ENCODE measurements at places on chromosomes 11 and 22.

DNA sequence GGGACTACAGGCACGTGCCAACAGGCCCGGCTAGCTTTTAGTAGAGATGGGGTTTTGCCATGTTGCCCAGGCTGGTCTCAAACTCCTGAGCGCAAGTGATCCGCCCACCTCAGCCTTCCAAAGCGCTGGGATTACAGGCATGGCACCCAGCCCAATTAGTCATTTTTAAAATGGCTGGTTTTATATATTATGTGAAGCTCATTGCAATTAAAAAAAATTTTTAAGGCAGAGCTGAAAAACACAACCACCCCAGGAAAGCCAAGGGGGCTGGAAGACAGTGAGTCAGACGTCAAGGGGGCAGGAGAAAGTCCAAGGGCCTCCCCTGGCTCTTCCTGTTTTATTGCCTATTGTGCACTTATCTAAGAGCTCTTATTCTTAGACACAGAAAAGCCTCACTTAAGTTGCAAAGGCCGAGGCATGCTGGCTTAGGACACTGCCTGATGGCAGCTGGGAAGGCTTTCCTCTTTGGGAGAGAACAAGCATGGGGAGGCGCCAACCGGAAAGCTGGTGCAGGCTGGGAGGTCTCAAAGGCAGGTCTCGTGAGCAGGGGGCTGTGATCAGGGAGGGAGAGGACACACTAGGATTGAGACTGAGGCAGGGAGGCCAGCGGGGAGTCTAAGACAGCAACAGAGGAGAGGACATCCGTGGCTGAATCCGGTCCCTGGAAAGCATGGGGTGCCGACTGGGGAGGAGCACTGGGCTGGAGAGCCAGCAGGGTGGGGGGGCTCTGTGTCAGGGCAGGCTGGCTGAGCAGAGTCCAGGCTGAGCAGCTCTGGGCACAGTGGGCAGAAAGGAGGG is 11.1 kb upstream of the OSM start:
- H3K27me3 ChIP-seq, result peaks cover 7% of the 10 kb centered on the region
- peaks cover 78% of the 10 kb centered on the region for H3K4me1 ChIP-seq
- peak overlapping the region; percentile 59 for H3K27ac ChIP-seq
- no peak for DNase-seq

- H3K36me3 ChIP-seq, result no peaks in the 10 kb centered on the region
- peak; percentile 67 for DNase-seq
- H3K27ac ChIP-seq, result no peak overlapping the region
- H3K4me1 ChIP-seq, result peaks cover 3% of the 10 kb centered on the region
Measured at GRCh38 chr11:61890529-61891330, 615 bp downstream of the FADS3 start.

DNA sequence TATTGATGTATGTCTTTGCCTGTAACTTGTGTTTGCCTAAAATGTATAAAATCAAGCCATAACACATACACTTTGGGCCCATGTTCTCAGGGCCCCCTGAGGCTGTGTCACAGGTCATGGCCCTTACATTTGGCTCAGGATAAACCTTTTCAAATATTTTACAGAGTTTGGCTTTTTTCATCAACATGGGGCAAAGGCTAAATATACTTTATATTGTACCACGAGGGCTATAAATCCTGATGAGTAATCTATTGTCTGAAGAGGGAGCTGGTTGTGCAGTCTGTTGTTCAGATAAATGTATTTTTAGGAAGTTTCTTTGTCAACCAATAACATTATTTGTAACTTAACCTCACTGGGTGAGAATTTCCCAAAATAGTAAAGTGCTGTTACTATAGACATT is 404.6 kb upstream of the DDI1 start:
- no peak overlapping the region for H3K4me3 ChIP-seq
- H3K4me1 ChIP-seq, result no peaks in the 10 kb centered on the region
- no peak overlapping the region for H3K27ac ChIP-seq
- no peak for DNase-seq

DNA sequence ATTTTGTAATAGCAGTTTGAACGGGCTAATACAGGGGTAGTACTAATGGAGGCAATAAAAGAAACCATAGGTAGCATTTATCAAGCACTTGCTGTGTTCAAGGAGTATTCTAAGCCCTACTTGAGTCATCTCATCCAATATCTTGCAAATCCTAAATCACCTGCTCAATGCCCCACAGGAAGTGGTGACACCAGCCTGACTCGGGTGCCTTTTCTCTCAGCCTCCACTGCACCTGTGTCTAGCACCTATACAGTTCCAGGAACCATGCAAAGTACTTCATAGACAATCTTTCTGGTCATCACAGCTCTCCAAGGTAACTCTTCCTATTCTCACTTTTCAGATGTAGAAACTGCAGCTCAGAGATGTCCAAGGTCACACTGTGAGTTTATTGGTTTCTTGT is 98.0 kb downstream of the PRR5L start:
- DNase-seq, result peak; percentile 36
- peaks cover 29% of the 10 kb centered on the region for H3K4me1 ChIP-seq
- peaks cover 8% of the 10 kb centered on the region for H3K27me3 ChIP-seq
- no peaks in the 10 kb centered on the region for H3K36me3 ChIP-seq

- H3K4me1 ChIP-seq, result peaks cover 3% of the 10 kb centered on the region
- no peaks in the 10 kb centered on the region for H3K36me3 ChIP-seq
- DNase-seq, result no peak
- H3K4me3 ChIP-seq, result no peak overlapping the region
Measured at GRCh38 chr11:30312243-30312642, 10.7 kb upstream of the ARL14EP start.

DNA sequence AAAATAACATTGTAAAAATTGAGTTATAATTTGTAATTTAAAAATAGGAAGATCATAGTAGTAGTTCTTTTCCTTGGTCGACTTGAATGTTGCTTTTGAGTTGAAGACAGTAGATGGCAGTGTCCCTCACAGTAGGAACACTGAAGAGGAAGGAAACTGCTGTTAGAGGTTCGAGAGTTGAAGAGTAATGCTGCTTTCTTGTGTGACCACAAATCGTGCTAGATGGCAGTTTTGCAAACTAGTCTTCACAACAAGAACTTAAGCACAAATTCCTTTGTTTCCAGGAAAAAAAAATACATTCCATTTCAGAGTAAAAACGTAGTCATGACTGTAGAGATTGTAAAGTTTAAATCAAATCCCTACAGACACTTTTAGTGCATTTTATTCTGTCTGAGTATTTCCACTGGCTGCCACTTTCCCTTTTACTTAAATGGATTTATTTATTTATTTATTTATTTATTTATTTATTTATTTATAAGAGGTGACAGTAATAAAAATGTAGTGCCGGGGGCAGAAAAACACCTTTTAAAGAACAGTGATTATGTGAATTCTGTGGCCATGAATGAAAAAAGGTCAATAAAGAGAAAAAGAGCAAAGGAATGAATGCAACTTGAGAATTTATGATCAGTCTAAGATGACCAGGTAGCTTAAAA is 54.6 kb downstream of the SPECC1L start:
- H3K27me3 ChIP-seq, result no peaks in the 10 kb centered on the region
- H3K27ac ChIP-seq, result peak overlapping the region; percentile 66
- peak; percentile 43 for DNase-seq

DNA sequence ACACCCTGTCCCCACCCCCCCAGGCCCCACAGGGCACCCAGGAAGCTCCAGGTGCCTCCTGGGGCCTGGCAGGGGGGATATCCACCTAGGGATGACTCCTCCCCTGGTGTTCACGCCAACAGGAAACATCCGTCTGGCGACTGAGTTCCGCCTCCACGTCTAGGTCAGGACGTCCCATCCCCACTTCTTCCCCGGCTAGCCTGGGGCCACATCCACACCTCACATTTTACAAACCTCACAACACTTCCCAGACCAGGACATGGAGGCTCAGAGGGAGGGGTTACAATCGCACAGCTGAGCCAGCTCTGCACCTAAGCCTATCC is 21.0 kb downstream of the MAFF start:
- H3K4me1 ChIP-seq, result peaks cover 11% of the 10 kb centered on the region
- no peaks in the 10 kb centered on the region for H3K27me3 ChIP-seq
- peaks cover 1% of the 10 kb centered on the region for H3K36me3 ChIP-seq
- no peak for DNase-seq
- H3K4me3 ChIP-seq, result no peak overlapping the region

DNA sequence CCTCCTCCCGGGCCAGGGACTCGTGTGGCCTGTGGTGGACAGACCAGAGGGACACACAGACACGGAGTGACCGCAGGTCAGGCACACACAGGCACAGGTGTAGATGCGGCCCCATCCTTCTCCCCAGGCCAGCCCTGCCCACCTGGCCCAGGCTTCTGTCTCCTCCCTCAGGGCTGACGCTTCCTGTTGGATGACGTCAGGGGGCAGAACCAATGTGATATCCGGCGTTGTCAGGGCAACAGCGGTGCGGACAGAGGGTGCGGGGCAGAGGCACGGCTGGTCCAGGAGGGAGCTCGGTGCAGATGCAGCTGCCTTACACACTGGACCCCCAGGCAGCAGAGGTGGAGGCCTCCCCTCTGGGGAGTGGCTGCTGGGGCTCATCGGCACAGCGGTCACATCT is 2.9 kb upstream of the TUBGCP6 start:
- H3K4me1 ChIP-seq, result peaks cover 49% of the 10 kb centered on the region
- H3K27ac ChIP-seq, result peak overlapping the region; percentile 75
- peak overlapping the region; percentile 40 for H3K4me3 ChIP-seq
- no peaks in the 10 kb centered on the region for H3K27me3 ChIP-seq
- peak; percentile 67 for DNase-seq

DNA sequence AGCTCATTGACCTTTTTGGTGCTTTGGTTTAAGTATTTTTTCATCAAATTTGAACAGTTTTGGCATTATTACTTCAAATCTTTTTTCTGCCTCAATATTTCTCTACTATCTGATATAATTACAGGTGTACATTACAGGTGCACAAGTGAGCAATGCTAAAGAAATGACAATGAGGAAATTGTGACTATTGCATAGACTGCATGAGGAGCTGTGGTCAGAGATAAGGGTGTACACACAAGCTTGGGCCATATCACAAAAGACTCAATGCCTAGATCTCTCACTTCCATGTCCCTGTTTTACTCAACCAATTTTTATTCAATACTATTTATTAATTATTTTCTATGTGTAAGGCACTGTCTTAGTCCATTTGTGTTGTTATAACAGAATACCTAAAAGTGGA is 251.0 kb upstream of the UBASH3B start:
- H3K4me3 ChIP-seq, result no peak overlapping the region
- no peak for DNase-seq
- H3K36me3 ChIP-seq, result no peaks in the 10 kb centered on the region
- H3K27me3 ChIP-seq, result no peaks in the 10 kb centered on the region
- no peak overlapping the region for H3K27ac ChIP-seq
